ENCODE measurements at places on chromosomes 5 and 9.

GRCh38 chr5:148640471-148640870 lies 13.9 kb downstream of the HTR4 start:
- DNase-seq: no peak

GRCh38 chr9:18390393-18390792 lies 83.6 kb upstream of the ADAMTSL1 start:
- no peak for DNase-seq

DNA sequence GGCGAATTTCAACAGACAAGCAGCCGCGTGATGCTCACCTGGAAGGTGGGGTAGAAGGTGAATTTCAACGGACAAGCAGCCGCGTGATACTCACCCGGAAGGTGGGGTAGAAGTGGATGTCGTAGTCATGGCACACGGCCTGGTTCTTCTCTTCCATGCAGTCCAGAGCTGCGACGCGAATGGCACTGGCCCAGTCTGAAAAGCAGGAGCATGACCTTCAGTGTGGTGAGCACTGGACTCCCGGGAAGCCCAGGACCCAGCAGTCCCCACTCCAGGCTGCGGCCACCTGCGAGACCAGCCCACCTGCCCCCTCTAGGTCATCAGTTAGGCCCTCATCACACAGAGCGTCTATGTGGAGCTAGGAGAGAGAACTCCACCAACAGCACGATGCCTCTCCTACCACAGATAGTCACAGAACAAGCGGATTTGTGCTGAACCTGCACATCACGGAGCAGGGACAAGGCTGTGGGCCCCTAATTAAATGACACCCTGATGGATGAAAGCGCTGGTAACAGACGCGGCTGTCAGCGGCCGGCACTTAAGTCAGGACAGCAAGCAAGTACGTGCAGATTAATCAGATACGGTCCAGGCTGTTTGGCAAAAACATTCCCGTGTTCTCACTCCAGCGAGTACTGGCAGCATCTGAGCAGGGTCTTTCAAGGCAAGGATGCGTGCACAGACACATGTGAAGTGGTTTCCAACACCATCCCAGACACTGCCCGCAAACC lies 18.8 kb downstream of the QSOX2 start:
- no peak for DNase-seq

DNA sequence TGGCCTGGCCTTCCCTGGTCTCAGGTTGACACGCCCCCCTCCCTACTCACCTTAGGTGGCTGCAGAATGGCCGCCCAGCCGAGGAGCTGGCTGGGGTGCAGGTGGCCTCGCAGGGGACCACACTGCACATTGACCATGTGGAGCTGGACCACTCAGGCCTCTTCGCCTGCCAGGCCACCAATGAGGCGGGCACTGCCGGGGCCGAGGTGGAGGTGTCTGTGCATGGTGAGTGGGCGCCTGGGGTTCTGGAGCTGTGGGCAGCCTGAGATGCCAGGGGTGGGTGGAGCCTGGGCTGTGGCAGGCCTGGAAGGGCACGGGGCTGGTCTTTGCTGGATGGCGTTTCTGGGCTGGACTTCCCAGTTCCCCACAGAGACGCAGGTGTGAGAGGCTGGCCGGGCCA lies 88.7 kb upstream of the ASS1 start:
- no peak for DNase-seq

DNA sequence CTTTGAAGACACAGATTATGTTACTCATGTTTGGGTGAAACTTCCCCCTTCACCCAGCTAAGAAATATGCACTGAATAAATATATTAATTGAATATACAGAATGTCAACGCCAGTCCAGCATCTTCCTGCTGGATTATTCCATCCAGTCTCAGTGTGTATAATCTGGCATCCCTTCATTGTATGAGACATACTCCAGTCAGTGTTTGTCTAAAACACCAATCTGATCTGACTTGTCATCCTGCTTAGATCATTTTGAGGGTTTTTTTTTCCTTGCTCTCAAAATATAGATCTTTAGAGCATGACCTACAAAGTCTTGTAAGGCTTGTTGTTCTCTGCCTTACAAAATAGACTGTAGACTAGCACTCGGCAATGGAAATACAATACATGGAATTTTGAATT lies 195.1 kb downstream of the SMARCA2 start:
- no peak for DNase-seq

GRCh38 chr9:134765785-134766184 lies 114.8 kb upstream of the FCN2 start:
- DNase-seq: no peak

GRCh38 chr5:127649018-127649439 lies at the start of gene CTXN3:
TSS of gene CTXN3 (plus strand) at chr5:127649082. CDS start at chr5:127657522, 8,440 bp downstream.
- no peak for DNase-seq

DNA sequence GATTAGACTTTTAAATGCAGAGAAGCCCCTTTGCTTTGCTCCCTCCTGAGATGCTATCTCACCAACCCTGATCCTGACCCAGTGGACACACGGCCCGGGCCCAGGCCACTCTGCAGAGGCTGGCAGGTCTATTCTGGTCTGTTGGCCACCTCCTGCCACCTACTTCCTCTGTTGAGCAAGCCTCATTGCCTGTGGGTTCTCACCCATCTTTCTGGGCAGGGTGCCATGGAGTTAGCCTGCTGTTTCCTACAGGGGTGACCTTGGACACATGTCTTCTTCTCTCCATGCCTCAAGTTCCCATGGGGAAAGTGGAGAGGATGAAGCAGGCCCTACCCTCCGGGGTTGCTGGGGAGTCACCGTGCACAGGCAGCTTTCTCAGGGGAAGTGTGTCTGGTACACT lies 266.2 kb upstream of the IRX1 start:
- no peak for DNase-seq

DNA sequence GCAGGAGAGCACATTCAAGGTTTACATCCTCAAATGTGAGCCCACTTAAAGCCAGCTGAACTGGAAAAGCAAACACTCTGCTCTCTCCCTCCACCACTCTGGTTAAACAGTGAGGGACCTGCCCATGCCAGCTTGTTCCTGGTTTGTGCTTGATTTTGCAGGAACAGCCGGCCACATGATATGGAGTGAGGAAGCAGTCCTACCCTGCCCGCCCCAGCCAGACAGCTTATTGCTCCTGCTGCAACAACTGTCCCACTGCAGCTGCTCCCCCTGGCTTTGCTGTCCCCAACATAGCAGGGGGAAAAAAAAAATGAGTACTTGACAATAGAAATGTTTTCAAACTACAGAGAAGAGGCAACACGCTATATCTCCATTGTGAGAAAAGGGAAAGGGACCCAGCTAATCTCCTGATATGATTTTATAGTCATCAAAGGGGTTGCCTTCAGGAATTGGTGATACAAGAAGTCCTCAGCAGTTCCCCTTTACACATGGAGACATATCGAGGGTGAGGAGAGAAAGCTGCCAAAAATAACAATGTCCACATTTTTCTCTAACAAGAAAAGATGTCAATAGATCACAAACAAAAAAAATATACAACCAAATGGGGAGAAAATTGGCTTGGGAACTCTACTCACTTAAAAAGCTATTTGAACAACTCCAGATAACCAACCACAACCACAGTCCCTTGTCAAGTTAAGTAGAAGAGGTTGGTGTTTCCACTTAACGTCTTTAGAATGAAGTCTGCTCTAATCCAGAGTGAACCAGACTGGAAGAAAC lies 4.6 kb downstream of the MYO10 start:
- DNase-seq: no peak

GRCh38 chr9:12956261-12956660 lies 181.4 kb downstream of the LURAP1L start:
- no peak for DNase-seq

DNA sequence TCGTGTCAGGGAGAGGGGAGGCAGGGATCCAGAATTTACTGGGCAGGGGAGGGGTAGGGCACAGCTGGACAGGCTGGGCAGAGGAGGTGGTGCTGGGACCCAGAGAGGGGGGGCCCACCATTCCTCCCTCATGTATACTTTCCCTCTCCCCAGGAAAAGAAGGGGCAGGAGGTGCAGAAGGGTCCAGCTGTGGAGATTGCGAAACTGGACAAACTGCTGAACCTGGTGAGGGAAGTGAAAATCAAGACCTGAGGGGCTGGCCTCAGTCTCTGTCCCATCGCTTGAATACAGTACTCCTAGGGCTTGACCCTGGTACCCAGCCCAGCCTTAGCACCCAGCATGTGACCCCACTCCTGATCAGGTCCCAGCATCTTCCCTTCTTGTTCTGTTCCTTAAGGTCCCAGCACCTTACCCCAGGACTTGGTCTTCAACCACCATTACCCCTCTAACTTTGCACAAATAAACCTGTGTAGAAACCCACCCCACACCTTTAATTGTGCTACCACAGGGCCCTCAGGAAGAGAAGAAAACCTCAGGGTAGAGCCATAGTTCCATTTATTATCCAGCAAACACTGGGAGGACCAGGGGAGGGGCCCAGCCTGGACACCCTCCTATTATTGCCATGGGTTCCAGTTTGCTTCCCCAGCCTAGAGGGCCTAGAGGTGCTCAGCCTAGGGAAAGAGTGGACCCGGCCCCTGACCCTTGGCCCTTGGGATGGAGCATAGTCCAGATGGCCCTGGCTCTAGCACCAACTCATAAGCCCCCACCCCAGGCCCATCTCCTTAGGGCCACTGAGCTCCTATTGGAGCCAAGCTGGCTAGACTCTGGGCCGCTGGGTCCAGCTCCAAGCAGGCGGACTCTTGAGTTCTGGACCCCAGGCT lies 2.0 kb downstream of the ENHO start:
- no peak for DNase-seq

GRCh38 chr5:95543017-95543705 lies 11.6 kb downstream of the SKIC3 start:
- no peak for DNase-seq

DNA sequence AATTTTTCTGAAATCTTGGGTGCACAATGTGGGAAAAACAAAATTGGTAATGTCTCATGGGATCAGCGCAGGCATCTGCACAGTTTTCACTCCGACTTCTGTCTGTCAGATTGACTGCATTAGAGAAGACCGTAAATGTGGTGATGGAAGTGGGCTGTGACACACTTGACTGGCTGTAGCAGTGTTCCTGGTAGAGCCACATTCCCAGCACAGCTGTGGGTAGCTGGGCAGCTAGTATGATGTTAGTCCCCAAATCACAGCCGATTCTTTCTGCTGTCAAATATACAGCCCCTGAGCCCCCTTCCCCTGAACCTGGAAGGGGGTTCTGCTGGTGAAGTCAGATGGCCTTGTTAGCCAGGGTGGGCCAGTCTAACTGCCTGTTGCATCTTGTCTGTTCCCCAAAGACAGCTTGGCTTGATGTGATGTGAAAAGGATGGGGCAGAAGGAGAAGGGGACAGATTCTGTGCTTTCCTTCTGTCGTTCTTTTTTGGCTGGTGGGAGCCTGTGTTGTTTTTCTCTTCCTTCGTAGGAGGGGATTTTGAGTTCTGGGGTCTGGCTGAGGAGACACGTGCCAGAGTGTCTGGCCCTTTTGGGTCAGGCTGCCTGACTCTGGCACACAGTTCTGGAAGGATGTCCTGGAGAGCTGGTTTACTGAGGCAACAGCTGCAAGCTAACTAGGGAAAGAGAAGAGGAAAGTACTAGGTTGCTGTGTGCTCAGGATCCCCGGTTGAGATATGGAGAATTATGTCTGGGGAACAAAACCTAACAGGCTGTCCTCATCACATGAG lies 66.4 kb upstream of the SPRY4 start:
- DNase-seq: no peak

GRCh38 chr9:18861609-18862544 lies 171.1 kb downstream of the SAXO1 start:
- peak; percentile 47 for DNase-seq

GRCh38 chr9:102461156-102461819 lies 533.8 kb upstream of the CYLC2 start:
- no peak for DNase-seq

All from nephron progenitor cell (in vitro differentiated cells).